ENCODE measurements at places on chromosomes 7 and 10.

GRCh38 chr7:150986099-150986512 is 4.7 kb upstream of the NOS3 start:
- H3K4me3 ChIP-seq = no peak overlapping the region
- H3K4me1 ChIP-seq = peaks cover 31% of the 10 kb centered on the region
- no peak overlapping the region for H3K27ac ChIP-seq
- DNase-seq = peak; percentile 58

- no peak for DNase-seq
- no peaks in the 10 kb centered on the region for H3K4me1 ChIP-seq
- H3K36me3 ChIP-seq = no peaks in the 10 kb centered on the region
- peaks cover 11% of the 10 kb centered on the region for H3K27me3 ChIP-seq
- no peak overlapping the region for H3K4me3 ChIP-seq
These were observed 8.1 kb downstream of the SFTPA2 start for GRCh38 chr10:79552143-79552542.

DNA sequence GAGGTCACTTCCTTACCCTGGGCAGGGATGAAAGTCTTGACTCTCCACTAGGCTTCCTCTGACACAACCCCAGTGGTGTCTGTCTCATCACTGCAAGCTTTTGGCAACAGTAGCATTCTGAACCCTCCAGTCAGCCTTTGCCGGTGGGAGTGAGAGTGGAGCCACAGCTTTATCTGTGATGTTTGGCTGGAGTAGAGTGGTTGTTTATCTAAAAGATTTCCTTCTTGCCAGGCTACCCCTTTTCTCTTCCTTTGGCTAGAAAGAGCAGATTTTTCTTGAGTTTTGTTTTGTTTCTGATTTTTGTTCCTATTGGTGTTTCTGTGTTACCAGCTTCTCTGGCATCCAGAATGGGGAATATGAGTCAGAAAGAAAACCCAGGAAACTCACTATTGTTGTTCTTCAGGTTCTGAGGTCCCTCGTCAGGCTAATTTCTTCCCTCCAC is 98.9 kb upstream of the KIF5B start:
- no peak for DNase-seq
- no peaks in the 10 kb centered on the region for H3K4me1 ChIP-seq
- H3K27ac ChIP-seq = no peak overlapping the region

DNA sequence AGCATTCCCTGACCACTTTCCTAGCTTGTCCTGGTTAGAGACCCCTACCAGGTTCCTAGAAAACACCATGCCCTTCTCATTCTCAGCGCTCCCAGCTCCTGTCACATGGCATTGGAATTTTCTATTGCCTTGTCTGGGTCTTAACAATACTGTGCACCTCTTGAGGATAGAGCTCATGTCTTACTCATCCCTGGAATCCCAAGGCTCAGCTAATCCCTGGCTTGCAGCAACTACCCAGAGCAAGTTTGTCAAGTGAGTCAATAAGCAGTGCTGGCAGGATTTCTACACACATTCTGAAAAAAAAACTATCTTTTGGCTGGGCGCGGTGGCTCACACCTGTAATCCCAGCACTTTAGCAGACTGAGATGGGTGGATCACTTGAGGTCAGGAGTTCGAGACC is 11.7 kb upstream of the PRDX3 start:
- H3K27me3 ChIP-seq = no peaks in the 10 kb centered on the region
- H3K4me1 ChIP-seq = peaks cover 4% of the 10 kb centered on the region
- H3K36me3 ChIP-seq = no peaks in the 10 kb centered on the region
- H3K4me3 ChIP-seq = no peak overlapping the region

DNA sequence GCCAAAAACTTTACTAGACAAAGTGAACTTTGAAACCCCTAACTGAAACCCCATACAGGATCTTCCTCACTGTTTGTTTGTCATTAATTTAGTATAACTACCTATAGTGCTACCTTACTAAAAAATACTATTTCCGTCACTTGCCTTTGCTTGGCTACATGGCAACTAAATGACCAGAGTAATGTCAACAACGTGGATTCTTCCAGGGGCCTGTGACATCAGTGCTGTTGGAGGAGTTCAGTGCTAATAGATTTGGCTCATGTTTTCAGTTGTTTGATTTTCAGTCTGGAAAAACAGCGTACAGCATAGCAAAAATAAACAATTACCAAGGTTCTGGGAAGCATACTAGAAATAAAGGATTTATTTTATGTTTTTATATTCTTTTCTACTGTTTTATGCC is 3.0 kb upstream of the ASB15 start:
- no peaks in the 10 kb centered on the region for H3K27me3 ChIP-seq
- H3K36me3 ChIP-seq = no peaks in the 10 kb centered on the region
- no peaks in the 10 kb centered on the region for H3K4me1 ChIP-seq
- H3K4me3 ChIP-seq = no peak overlapping the region

DNA sequence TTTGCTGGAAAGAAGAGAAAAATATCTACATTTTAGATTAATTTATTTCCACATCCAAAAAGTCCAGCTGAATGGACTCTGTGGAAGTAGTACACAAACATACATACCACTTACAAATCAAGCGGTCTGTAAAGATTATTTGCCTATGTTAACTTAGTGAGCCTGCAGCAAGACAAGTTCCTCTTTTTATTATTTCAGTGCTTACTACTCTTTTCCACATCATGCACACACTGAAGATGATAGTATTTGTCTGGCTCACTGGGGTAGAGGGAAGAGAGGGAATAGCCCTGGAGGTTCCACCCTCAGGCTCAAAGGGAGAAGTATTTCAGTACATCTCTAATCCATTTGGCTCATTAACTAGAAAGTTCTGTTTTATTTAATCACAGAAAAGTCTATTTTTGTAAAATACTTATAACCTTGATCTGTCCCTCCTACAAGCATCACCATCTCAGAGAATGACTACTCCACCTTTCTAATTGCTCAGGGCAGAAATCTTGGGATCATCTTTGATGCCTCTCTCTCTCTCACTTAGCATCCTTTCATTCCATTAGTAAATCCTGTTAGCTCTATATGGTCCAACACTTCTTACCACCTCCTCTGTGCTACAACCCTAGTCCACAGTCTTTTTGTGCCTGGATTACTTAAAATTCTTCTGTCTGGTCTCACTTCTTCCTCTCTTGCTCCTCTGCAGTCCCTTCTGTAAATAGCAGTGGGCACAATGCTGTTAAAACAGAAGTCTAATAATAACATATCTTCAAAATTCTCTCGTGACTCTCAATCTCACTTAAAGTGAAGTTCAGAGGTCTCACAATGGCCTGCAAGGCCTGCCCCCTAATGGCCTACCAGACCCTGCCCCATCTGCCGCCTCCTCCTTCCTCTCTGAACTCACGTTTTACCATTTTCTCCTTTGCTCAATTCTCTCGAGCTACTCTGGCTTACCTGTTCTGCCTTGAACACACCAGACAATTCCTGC is 64.3 kb upstream of the CCDC6 start:
- H3K27ac ChIP-seq = peak overlapping the region; percentile 55
- no peak overlapping the region for H3K4me3 ChIP-seq
- H3K36me3 ChIP-seq = no peaks in the 10 kb centered on the region
- no peaks in the 10 kb centered on the region for H3K27me3 ChIP-seq
- peaks cover 22% of the 10 kb centered on the region for H3K4me1 ChIP-seq
- no peak for DNase-seq

DNA sequence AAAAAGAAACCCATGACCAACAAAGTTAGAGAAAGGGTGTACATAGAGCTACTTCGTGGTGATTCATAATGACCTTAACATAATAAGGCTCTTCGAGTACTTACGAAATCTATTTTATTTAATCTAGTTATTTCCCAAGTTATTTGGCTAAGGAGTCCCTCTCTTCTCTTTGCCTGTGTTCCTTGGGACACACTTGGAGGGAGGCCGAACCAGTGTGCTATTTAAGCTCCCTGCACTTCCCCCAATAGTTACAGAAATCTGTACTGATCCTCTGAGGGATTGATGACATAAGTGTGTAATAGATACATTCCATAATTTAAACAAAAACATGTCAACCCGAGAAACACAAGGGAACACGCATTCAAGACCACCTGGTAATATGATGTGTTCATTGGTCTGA is 351.1 kb downstream of the GATA3 start:
- H3K36me3 ChIP-seq = no peaks in the 10 kb centered on the region
- no peak for DNase-seq
- no peaks in the 10 kb centered on the region for H3K27me3 ChIP-seq
- H3K4me1 ChIP-seq = no peaks in the 10 kb centered on the region

DNA sequence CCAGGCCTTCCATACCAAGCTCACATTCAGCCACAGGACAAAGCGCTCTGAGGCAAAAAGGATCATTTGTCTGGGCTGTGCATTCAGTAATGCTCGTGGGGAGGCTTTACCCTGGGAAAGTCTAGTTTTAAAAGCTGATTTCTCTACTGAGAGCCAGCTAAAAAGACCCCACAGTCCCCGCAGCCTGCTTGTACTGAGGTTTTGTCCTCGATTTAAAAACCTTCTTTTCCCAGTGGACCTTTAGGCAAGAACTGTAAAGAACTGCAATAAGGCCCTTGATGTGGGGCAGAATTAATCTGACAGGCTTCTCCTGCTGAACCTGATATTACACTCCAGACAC is 180.3 kb downstream of the USP6NL start:
- no peaks in the 10 kb centered on the region for H3K36me3 ChIP-seq
- no peak overlapping the region for H3K27ac ChIP-seq
- H3K27me3 ChIP-seq = no peaks in the 10 kb centered on the region
- H3K4me3 ChIP-seq = no peak overlapping the region

- H3K27ac ChIP-seq = no peak overlapping the region
- H3K27me3 ChIP-seq = no peaks in the 10 kb centered on the region
- no peaks in the 10 kb centered on the region for H3K36me3 ChIP-seq
- no peak overlapping the region for H3K4me3 ChIP-seq
These were observed 15.6 kb downstream of the FAM107B start for GRCh38 chr10:14758994-14759664.

- no peak overlapping the region for H3K4me3 ChIP-seq
- no peaks in the 10 kb centered on the region for H3K27me3 ChIP-seq
- H3K4me1 ChIP-seq = no peaks in the 10 kb centered on the region
These were observed 44.2 kb downstream of the DRGX start for GRCh38 chr10:49351669-49352068.

- no peak overlapping the region for H3K27ac ChIP-seq
- H3K27me3 ChIP-seq = no peaks in the 10 kb centered on the region
- H3K36me3 ChIP-seq = peaks cover 15% of the 10 kb centered on the region
- peak overlapping the region; percentile 72 for H3K4me3 ChIP-seq
These were observed 755 bp downstream of the TOMM7 start for GRCh38 chr7:22821702-22822485.

DNA sequence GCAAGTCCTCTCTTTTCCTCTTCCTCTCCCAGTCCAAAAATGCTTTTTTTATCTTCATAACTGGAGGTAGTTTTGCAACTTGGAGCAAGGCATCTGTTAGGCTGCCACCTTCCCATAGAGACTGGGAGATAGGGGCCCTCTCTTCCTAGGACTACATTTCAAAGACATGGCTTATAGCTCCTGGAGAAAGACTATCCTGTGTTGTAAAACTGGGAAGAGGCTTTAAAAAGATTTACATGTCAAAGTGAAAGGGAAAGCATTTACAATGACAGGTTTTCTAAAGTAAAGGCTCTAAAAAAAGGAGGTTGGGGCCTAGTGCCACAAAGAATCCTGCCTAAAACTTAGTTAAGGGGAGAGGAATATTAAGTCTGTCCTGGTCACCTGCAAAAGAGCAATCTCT is 82.2 kb upstream of the SEMA3E start:
- no peaks in the 10 kb centered on the region for H3K27me3 ChIP-seq
- no peak overlapping the region for H3K4me3 ChIP-seq
- no peaks in the 10 kb centered on the region for H3K4me1 ChIP-seq
- no peak overlapping the region for H3K27ac ChIP-seq
- no peaks in the 10 kb centered on the region for H3K36me3 ChIP-seq

- H3K4me3 ChIP-seq = no peak overlapping the region
- no peak for DNase-seq
- no peaks in the 10 kb centered on the region for H3K36me3 ChIP-seq
- H3K4me1 ChIP-seq = no peaks in the 10 kb centered on the region
- H3K27ac ChIP-seq = no peak overlapping the region
These were observed 66.1 kb upstream of the PDZD8 start for GRCh38 chr10:117441361-117441760.

- no peaks in the 10 kb centered on the region for H3K36me3 ChIP-seq
- H3K27me3 ChIP-seq = no peaks in the 10 kb centered on the region
- no peaks in the 10 kb centered on the region for H3K4me1 ChIP-seq
- no peak overlapping the region for H3K4me3 ChIP-seq
- peak; percentile 36 for DNase-seq
These were observed 53.1 kb upstream of the COBL start for GRCh38 chr7:51369746-51370145.

- H3K27me3 ChIP-seq = no peaks in the 10 kb centered on the region
- H3K27ac ChIP-seq = no peak overlapping the region
- no peaks in the 10 kb centered on the region for H3K4me1 ChIP-seq
These were observed 432.5 kb upstream of the PCDH15 start for GRCh38 chr10:55233505-55233904.

DNA sequence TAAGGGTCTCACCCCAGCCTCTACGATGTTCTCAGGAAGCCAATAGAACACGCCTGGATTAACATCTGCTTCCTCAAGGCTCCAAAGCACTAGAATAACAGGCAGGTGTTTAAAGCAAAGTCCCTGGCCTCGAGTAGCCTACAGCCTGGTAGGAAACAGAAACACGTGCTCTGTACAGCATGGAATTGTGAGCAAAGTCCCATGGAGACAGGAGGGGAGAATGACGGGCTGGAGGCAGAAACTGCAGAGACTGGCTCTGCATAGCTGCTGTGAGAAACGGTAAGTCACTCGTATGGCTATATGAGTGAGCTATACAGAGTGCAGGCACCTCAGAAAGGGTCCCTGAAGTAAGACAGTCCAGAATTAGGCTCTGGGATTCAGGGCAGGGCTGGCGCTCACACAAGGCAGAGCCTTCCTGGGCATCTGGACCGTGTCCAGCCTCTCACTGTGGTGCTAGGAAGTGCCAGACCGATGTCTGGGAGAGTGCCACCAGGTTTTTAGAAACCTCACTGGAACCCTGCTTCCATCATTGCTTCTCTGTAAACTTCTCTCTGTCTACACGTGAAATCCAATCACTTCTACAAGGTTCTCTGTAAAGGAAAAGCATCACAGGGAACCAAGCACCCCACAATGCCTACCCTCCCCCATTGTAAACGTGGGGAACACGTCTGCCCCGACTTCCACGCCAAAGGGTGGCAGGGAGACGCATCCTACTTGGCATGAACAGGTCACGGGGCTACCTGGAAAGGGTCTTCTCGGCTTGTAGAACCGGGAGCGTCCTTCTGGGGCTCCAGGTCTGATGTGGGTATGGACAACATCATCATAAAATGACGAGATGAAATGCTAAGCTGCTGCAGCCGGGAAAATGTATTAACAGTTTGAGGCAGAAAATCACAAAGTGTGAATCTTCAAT is 38.8 kb upstream of the SHH start:
- DNase-seq = peak; percentile 55
- no peaks in the 10 kb centered on the region for H3K27me3 ChIP-seq
- H3K4me3 ChIP-seq = no peak overlapping the region
- no peak overlapping the region for H3K27ac ChIP-seq
- H3K36me3 ChIP-seq = no peaks in the 10 kb centered on the region
- peaks cover 6% of the 10 kb centered on the region for H3K4me1 ChIP-seq

DNA sequence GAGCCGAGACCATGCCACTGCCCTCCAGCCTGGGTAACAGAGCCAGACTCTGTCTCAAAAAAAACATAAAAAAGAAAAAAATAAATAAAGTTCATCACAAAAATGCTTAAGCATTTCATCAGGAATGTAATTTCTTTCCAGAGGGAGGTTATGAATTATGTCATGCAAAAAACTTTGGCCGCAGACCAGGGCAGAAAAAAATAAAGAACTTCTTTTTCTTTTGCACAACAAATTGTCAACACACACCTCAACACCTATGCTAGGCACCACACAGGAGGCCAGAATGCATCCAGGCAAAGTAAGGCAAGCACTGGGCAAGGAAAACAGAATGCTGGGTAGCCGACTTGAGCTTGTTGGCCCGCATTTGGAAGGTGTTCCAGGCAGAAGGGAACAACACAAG is 3.9 kb downstream of the C10orf62 start:
- H3K27ac ChIP-seq = no peak overlapping the region
- DNase-seq = no peak
- H3K27me3 ChIP-seq = no peaks in the 10 kb centered on the region
- H3K4me1 ChIP-seq = peaks cover 19% of the 10 kb centered on the region
